ENCODE measurements at places on chromosomes 2 and 18. TPM values are rescaled to one million over a fixed set of nuclear protein-coding genes. Genes with fewer than 3 reads are reported as not detected.

SP9 gene
- total RNA-seq, result not detected

FSHR gene
- total RNA-seq, result 0.39 TPM

IL1R1 gene
- 111 TPM for total RNA-seq

ASB18 gene
- 3.4 TPM for total RNA-seq

KIAA2012 gene
- not detected for total RNA-seq

ECEL1 gene
- total RNA-seq, result not detected

CAPN14 gene
- 0.09 TPM for total RNA-seq

ELOA2 gene
- total RNA-seq, result not detected

SH3RF3 gene
- total RNA-seq, result 8.1 TPM

METTL21A gene
- total RNA-seq, result 15.9 TPM

GATA6 gene
- 63.2 TPM for total RNA-seq

LAMA1 gene
- total RNA-seq, result 0.06 TPM

CPLX4 gene
- not detected for total RNA-seq

NABP1 gene
- 11.1 TPM for total RNA-seq

OTOS gene
- not detected for total RNA-seq

GRHL1 gene
- 2.8 TPM for total RNA-seq

MEP1B gene
- not detected for total RNA-seq

BARD1 gene
- 11.2 TPM for total RNA-seq

WDR54 gene
- 4.5 TPM for total RNA-seq

ASAP2 gene
- total RNA-seq, result 13.3 TPM

SCN7A gene
- total RNA-seq, result 20.7 TPM

HOXD3 gene
- total RNA-seq, result not detected

MYO5B gene
- total RNA-seq, result 1.6 TPM

PLEK gene
- total RNA-seq, result 4.2 TPM

SERPINB13 gene
- not detected for total RNA-seq

SERPINB10 gene
- total RNA-seq, result not detected

TPO gene
- 2.0 TPM for total RNA-seq

BIRC6 gene
- 60.2 TPM for total RNA-seq

EFR3B gene
- total RNA-seq, result 4.8 TPM

TMEM17 gene
- 1.6 TPM for total RNA-seq

MBD1 gene
- 56.1 TPM for total RNA-seq

OTX1 gene
- not detected for total RNA-seq

ASXL3 gene
- total RNA-seq, result 11.4 TPM

GALR1 gene
- total RNA-seq, result not detected

CCDC102B gene
- 10.4 TPM for total RNA-seq

C2orf78 gene
- total RNA-seq, result not detected

ARHGAP28 gene
- 3.2 TPM for total RNA-seq

STK36 gene
- total RNA-seq, result 9.7 TPM

TRAPPC12 gene
- total RNA-seq, result 136 TPM

KCNJ3 gene
- total RNA-seq, result 63.3 TPM

SERPINB4 gene
- not detected for total RNA-seq

MARCO gene
- total RNA-seq, result 42.5 TPM

CFC1 gene
- total RNA-seq, result 1.3 TPM

SLC19A3 gene
- 0.29 TPM for total RNA-seq
